ENCODE measurements at places on chromosomes 5 and 9.

GRCh38 chr9:7042124-7042523 lies 284.4 kb downstream of the KDM4C start:
- DNase-seq: no peak

DNA sequence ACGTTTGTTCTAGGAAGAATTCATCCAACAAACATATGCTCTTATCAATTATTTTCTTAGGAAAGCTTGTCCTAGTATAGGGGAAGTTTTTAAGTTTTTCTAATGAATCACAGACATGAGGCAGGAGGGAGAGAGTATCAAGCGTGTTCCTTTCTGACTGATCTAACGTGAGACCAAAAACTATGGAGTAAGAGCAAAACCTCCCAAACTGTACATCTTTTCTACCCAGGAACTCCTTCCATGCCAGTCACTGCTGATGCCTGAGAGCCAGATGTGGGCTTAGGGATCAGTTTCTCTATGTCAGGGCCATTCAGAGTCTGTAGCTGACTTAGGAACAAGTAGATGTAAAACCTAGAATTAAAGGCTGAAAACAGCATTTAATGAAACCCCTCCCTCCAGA lies 51.7 kb upstream of the NFIB start:
- peak; percentile 65 for DNase-seq

GRCh38 chr9:69122082-69122548 lies 52.0 kb upstream of the TJP2 start:
- peak; percentile 51 for DNase-seq

DNA sequence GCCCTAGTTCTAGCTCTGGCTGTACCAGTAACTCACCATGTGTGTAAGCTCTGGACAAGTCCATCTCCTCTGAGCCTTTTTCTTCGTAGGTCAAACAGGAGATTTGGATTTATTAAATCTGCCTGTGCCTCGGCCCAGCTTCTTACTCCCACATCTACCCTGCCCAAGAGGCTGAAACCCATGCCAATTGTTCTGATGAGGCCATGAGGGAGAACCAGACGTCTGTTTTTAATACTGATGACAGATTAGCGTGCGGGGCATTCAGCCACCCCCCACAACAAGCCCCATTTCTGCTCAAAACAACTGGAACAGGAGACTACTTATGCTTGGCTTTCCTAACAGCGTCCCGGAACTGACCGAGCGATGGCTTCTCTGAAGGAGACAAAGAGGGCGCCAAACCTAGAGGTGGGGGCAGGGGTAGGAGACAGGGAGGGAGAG lies 81.2 kb upstream of the TRIM32 start:
- DNase-seq: no peak

GRCh38 chr9:133210202-133210532 lies 1.1 kb upstream of the OBP2B start:
- DNase-seq: no peak

GRCh38 chr5:60447488-60447920 lies 252.5 kb downstream of the DEPDC1B start:
- no peak for DNase-seq

- DNase-seq: no peak
Observed at GRCh38 chr5:43619911-43620310, 16.9 kb downstream of the NNT start.

DNA sequence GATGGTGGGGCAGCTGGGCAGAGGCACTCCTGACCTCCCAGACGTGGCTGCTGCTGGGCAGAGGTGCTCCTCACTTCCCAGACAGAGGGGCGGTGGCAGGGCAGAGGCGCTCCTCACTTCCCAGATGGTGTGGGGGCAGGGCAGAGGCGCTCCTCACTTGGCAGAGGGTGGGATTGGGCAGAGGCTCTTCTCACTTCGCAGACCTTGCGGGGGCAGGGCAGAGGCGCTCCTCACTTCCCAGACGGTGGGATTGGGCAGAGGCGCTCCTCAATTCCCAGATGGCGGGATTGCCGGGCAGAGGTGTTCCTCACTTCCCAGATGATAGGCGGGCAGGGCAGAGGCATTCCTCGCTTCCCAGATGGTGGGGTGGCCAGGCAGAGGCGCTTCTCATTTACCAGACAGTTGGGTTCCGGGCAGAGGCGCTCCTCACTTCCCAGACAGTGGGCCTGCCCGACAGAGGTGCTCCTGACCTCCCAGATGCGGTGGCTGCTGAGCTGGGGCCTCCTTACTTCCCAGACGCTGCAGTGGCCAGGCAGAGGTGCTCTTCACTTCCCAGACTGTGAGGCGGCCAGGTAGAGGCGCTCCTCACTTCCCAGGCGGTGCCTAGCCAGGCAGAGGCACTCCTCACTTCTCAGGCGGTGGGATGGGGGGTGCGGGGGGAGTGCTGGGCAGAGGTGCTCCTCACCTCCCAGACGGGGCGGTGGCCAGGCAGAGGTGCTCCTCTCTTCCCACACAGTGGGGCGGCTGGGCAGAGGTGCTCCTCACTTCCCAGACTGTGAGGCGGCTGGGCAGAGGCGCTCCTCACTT lies 25.3 kb upstream of the SPATA31E1 start:
- no peak for DNase-seq

DNA sequence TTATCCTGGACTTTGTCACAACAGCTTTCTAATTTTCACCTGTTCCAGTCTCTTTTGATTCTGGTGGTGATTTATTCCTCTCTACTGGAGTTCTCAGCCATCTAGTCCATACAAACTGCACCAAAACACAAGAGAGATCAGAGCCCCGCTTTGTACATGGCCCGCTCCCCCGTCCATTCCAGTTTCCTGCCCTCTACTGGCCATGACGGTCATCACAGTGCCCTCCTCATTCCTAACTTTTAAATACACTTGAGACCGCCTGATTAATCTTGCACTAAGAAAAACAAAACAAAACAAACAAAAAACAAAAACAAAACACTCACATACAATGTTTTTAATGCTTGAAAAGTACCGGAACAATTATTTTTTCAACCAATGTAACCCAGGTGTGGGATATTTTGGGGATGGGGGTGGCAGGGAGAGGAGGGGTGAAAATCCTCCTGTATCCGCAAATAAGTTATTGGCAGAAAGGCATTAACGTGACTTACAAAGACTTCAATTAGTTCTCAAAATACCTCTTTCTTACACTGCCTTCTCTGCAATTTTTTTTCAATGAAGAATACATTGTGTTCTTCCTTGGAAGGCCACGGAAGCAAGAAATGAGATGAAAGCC lies 84.8 kb upstream of the PAM start:
- no peak for DNase-seq

- no peak for DNase-seq
Observed at GRCh38 chr5:125085797-125086505, 339.5 kb upstream of the ZNF608 start.

GRCh38 chr5:127988146-127988760 lies 95.3 kb upstream of the SLC12A2 start:
- DNase-seq: peak; percentile 88
